ENCODE measurements at places on chromosomes 7 and 10.

DNA sequence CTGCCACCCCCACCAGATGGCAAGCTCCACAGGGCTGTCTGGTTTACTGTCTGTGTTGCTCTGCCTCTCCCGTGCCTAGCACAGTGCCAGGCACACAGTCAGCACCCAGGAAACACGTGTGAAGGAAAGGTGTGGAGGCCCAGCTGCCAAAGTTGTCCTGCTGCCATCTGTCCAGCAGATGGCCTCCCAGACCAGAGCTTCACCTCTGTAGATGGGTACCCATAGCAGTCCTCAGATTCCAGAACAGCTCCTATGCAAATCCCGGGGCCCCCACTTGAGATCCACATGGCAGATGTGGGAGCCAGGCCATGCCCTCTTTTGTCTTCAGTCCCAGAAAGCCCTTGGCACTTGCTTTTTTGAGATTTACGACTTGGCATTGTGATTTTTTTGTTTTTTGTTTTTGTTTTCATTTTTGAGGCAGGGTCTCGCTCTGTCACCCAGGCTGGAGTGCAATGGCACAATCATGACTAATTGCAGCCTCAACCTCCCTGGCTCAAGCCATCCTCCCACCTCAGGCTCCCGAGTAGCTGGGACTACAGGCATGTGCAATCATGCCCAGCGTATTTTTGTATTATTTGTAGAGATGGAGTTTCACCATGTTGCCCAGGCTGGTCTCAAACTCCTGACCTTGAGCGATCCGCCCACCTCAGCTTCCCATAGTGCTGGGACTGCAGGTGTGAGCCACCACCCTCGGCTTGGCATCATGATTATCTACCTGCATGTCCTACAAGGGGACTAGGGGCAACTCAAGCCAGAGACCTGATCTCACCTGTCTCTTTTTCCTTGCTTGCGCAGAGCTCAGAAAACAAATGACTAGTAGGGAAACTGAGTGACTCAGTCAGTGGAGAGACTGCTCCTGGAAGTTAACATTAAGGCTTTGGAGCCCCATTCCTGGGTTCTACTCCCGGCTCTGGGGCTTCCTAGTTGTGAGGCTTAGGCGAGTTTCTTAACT is 16.9 kb upstream of the PALD1 start:
- no peak for DNase-seq

DNA sequence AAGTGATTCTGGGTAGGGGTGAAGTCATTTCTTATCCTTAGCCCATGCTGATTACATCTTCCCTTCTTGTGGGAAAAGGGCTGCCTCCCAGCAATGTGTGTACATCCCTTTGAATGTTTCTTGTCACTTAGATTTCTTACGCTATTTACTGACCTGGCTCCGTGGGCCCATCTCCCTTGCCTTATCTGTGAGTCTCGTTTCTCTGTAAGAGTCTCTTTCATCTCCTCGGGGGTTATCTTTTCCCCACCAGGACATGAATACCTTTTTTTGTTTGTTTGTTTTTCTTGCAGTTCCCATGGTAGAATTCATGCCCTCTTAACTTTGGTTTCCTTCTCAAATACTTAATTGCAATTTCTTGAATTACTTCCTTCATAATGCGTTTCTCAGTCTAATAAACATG is 107.7 kb downstream of the BAMBI start:
- no peak for DNase-seq

GRCh38 chr10:73648975-73649829 is 6.6 kb downstream of the SYNPO2L start:
- no peak for DNase-seq

GRCh38 chr7:120539321-120539720 is 266.3 kb downstream of the KCND2 start:
- DNase-seq = no peak

DNA sequence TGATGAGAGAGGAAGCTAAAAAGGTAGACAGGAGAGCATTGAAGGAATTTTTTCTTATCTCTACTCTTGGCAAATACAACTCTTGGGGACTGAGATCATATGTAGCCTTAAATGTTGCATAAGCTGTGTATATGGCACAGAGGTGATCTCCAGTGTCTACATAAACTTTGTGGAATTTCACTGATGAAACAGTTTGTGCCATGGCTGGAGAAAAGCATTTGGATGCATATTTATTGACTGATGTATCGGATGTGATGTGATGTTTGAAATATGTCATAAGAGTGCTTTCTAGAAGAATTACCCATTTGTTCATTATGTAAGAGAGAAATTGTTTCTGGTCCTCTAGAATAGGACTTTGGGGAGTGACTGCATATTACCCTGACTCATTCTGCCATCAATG is 244.9 kb upstream of the LRRTM3 start:
- DNase-seq = no peak

GRCh38 chr7:158924956-158925355 is 68.6 kb downstream of the DYNC2I1 start:
- no peak for DNase-seq

- no peak for DNase-seq
Measured at GRCh38 chr10:116215651-116216050, 57.4 kb downstream of the GFRA1 start.

GRCh38 chr7:142984297-142984696 is 22.1 kb upstream of the KEL start:
- DNase-seq = no peak

DNA sequence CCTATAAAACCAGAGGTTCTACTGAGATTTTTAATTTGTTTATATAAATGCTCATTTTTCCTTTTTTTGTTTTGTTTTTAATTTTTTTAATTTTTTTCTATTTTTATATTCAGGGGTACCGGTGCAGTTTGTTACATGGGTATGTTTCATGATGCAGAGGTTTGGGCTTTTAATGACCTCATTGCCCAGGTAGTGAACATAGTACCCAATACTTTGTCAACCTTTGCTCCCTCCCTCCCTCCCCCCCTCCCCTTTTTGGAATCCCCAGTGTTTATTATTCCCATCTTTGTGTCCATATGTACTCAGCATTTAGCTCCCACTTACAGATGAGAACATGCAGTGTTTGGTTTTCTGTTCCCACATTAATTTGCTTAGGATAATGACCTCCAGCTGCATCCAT is 94.4 kb upstream of the NEBL start:
- no peak for DNase-seq

DNA sequence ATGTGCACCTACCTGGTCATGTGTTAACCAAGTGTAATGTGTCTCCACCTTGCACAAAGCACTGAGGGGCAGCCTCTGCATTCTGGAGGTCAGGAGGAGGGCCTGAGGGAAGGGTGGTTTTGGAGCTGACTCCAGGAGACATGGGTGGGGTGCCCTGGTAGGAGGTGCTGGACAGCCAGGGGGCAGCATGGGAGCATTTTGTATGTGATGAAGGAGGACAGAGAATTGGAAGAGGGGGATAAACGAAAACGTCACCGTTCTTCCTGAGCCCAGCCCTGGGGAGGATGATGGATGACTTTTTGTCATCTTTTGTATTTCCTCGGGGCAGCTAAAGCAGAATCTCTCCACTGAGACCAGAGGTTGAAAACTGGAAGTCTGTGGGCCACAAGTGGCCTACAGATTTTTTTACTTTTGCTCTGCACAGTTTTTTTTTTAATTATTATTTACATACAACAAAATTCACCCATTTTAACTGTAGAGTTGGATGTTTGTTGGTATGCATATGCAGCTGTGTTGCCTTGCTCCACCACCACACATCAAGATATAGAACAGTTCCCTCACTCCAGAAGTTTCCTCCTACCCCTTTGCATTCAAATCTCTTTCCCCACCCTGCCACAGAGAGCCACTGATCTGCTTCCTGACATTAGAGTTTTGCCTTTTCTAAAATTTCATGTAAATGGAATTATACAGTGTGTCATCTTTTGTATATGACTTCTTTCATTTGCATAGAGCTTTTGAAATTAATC is 242.5 kb downstream of the VTI1A start:
- no peak for DNase-seq

- DNase-seq = no peak
Measured at GRCh38 chr7:112444505-112444904, 5.8 kb upstream of the IFRD1 start.

GRCh38 chr7:44347546-44348114 is 22.2 kb upstream of the CAMK2B start:
- no peak for DNase-seq

GRCh38 chr10:64096941-64097340 is 575.7 kb downstream of the REEP3 start:
- DNase-seq = no peak

GRCh38 chr7:114903131-114903530 is 18.8 kb upstream of the MDFIC start:
- no peak for DNase-seq

Measured in SIG-M5 (cell line).